ENCODE measurements at places on chromosomes 7 and 10.

GRCh38 chr10:117699436-117700075 lies 157.0 kb downstream of the EMX2 start:
- DNase-seq, result no peak

DNA sequence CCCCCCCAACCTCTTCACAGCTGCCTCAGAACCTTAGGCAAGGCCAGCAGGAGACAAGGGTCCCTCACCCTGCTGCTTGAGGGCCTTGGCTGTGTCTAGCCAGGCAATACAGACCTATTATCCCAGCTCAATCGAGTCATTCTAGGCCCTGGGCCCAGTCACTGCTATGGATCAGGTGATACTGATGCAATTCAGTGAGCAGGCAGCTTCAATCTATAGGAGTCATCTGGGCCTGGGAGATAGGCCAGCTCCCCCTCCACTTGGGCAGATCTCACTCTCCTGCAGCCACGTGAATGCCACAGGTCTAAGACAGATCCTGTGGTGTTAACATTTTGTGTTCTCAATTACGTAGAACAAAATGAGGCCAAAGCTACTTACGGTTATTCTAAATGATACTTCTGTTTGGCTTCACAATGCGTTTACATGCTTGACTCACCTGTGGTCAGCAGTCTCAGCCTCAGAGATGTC lies 68.0 kb upstream of the LRRC4 start:
- no peak for DNase-seq

DNA sequence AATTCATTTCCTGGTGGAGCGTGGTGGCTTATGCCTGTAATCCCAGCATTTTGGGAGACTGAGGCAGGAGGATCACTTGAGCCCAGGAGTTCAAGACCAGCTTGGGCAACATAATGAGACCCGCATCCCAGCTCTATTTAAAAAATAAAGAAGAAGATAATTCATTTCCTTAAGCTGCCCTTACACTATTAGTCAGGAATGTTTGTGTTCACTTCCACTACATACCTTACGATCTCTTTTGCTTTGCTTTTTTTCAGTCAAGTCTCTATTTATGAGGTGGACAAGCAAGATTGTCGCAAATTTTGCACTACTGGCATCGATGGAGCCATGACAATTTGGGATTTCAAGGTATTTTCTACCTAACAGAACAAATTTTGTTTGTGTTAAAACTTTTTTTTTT lies 11.2 kb upstream of the ARPC1B start:
- no peak for DNase-seq

DNA sequence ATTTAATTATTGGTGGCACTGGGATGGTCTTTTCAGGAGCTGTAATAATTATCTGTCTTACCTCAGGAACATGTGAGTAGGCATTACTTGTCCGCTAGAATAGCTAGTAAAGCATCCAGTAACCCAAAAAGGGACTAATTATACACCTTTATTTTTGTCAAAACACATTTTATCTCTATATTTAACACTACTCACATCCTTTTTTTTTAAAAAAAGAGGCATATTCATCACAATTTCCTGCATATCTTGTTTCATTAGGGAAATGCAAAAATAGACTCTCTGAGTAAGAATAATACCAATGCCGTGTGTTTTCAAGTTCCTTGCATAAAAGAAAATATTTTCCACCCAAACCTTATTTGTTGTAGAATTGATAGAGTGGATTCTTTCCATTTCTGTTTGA lies 99.5 kb downstream of the VTI1A start:
- no peak for DNase-seq

- DNase-seq, result no peak
Observed at GRCh38 chr7:129635300-129636029, 23.9 kb downstream of the NRF1 start.

DNA sequence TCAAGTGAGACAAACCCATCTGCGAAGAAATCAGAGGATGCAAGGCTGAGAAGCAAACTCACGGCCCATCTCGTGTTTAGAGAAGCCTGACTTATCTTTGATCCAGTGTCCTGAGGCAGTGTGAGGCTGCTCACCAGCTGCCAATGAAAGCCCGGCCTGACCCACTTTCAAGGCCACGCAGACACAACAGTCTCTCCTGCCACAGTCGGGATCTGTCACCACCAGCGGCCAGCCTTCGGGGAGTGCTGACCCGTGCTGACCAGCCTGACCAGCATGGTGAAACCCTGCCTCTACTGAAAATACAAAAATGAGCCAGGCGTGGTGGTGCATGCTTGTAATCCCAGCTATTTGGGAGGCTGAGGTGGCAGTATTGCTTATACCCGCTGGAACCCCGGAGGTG lies 7.4 kb upstream of the DNAJB6 start:
- no peak for DNase-seq

DNA sequence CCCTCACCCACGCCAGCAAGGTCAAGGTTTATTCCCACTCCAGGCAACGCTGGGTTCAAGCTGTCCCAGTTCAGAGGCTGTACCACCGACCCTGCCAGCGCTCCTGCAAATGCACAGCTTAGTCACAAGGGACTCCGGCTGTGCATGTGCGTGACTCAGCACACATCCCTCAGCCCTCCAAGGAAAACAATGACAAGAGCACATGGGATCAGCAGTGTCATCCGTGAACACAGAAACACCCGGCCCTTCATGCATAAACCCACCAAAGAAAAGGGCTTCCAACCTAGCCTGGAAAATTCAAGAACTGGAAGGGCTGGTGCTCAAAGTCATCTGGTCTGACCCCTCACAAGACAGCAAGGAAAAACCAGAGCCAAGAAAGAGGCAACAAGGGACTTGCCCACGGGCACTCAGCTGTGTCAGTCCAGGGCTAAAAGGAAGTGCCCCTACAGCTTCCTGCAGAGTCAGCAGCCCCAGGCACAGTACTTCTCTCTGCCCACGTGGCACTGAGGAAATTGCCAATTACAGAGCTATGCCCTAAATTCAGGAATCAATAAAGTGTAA lies 106.1 kb downstream of the KCNMA1 start:
- DNase-seq, result no peak

DNA sequence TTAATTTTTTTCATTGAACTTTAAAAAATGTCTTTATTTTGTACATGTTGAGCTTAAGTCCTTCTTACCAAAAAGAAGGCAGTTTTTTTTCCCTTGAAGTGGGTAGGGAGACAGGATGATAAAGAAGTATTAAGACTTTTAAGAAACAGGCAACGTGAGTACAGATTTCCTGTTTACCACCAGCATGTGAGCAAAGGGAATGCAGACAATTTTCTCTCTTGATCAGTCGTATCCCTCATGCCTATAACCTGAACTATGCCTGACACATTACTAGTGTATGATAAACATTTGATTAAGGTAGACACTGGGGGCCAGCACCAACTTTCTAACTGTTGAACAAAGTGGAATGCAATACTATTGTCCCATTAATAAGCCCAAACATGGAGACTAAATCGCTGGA lies 8.8 kb upstream of the OR2A2 start:
- DNase-seq, result no peak

DNA sequence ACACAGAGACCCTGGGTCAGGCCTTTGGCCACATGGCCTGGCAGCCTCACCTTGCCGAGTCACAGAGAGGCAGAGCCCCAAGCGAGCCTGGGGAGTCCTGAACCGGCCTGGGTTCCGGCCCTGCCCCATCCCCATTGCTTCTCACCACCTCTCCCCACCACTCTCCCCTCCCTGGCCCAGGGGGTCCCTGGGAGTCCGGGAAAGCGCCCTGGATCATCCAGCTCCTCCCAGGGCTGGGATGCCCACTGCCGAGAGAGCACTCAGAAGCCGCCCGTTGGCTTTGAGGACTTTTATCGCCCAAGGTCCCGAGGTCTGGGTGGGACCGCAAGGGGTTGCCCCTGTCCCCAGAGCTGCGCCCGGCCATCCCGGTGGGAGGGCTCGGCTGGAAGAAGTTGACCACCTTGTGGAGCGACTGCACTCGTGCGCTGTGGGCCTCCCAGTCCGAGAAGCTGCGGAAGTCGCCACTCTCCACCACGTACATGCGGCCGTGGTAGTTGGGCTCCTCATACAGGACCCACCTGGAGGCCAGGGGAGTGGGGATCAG lies 8.1 kb downstream of the CRYGN start:
- DNase-seq, result no peak

DNA sequence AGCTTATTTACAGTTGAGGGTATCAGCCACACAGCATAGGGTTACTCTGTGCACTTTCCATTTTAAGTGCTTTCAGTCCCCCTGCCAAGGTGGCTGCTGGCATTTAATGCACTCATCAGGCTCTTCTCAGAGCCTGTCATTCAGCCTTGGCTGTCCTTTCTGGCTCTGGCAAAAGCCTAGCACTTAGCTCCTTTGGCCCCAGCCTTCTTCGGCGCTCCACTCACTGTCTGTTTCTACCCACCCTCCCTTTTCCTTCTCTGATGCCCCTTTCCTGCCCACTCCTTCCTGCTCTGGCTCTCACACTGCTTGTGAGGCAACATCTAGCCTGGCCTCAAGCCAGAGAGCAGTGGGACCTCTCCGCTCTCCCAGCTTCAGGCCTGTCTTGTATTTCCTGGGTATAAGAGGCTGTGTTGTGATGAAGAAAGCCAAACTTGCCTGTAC lies 60.2 kb downstream of the WIPF3 start:
- no peak for DNase-seq

- DNase-seq, result no peak
Observed at GRCh38 chr10:48805848-48806247, 121.2 kb downstream of the WDFY4 start.

DNA sequence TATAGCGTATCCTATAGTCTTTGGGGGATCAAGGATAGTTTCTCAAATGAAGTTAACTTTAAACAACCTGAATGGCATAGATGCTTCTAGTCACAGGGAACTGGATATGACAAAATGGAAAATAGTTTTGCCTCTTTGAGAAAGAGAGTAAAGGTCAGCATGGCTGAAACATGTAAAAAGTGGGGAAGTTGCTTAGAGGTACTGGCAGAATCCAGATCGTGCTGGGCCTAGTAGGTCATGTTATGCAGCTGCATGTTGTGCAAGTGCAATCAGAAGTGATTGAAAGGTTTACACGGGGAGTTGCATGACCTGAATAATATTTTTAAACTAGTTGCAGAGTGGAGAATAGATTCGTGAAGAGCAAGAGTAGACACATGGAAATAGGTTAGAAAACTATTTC lies 201.1 kb upstream of the HDAC9 start:
- no peak for DNase-seq

DNA sequence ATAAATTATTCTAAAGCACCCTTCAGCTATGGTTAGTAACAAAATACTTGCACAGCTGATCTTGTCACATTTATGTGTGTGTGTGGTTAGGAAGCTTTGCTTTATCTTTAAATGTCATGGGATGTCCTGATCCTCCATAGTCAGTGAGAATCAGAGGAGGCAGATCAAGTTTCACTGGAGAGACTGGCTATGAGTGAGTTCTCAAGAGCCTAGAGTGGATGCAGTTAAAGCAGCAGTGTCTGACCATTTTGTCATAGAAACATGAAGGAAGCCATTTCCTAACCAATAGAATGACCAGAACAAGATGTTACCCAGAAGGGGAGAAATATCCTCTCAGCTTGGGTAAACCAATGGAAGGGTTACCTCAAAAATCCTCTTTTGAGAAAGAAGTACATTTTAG lies 207.2 kb upstream of the DKK1 start:
- DNase-seq, result no peak

- DNase-seq, result no peak
Observed at GRCh38 chr10:65033957-65034356, 1512.8 kb downstream of the REEP3 start.

GRCh38 chr7:44449584-44449928 lies 40.9 kb downstream of the NUDCD3 start:
- DNase-seq, result no peak

DNA sequence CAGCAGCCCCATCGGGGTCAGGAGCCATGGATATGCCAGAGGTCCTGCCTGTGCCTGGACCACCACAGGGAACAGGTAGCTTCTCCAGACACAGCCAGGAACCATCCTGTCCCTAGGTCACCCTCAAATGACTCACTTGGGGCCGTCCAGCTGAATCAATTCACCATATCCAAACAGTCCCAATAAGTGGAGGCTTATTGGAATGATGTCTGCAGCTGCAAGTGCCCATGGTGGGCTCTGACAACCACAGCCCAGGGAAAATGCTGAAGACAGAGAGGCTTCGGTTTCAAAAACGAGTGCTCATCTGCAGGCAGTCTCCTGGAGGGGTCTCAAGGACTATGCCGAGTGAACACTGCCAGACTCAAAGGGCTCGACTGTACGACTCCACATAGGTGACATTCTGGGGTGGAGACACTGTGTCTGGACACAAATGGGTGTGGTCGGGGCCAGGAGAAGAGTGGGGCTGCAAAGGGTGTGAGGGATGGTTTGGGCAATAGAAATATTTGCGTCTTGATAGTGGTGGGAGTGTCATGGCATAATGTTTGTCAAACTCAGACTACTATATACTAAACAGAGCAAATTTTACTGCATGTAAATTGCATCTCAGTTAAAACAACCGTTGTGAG lies 204.8 kb downstream of the TNS3 start:
- DNase-seq, result no peak

DNA sequence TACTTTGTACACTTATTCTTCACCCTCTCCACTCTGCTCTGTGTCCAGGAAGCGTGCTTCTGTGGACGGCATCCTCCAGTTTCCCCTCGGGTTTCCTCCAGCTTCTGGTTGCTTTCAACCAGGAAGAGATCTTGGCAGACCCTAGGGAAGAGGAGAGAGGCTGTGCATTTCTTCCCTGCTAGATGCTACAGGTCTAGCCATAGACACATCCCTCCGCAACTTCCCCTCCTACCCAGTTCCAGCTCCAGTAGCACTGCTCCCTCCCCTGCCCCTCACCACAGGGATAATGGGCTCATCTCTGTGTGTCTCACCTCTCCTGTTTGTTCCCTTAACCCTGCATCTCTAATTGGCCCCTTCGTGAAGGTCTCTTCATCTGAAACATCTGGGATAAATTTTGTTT lies 16.3 kb downstream of the TLL2 start:
- DNase-seq, result no peak

DNA sequence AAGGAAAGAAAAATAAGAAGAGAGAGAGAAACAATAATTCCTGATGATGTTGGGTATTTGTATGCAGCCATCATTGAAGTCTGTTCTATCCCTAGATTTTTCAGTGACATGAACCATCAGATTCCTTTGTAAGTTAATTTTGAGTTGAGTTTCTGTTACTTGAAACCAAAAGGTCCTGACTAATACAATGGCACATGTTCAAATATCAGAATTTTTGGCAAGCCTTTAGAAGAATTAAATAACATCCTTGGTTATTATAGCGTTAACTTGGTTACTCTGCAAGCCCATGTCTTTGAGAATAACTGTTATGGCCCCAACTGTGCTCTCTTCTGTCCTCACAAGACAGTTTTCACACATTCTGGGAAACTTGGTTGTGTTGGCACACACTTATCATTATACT lies 66.5 kb downstream of the SYPL1 start:
- no peak for DNase-seq

DNA sequence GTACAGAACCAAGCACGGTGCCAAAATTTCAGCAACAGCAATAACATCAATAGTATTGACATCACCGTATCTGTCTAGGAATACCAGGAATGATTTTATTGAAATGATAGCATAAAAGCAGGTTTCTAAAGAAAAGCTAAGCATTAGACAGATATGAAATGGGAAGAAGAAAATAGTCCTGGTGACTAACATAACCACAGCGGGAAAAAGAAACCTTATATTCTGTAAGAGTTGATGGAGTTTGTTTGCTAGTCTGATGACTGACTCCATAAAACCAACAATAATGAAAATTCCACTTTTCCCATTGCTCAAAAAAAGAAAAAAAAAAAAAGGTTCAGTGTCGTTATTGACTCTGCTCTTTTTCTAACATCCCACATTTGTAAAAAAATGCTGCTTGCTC lies 668.3 kb downstream of the IPMK start:
- DNase-seq, result no peak
